T-helper 2 cell (primary cell): ENCODE measurements at places on chromosomes 1 and 21.

- DNase-seq: no peak
Observed at GRCh38 chr1:41382480-41383090, 21.4 kb downstream of the FOXO6 start.

GRCh38 chr1:78755986-78756385 lies 106.4 kb downstream of the IFI44 start:
- no peak for DNase-seq

- DNase-seq: no peak
Observed at GRCh38 chr1:203173011-203173555, 2.5 kb downstream of the MYBPH start.

GRCh38 chr1:226884966-226885820 lies 14.8 kb downstream of the PSEN2 start:
- DNase-seq: no peak

DNA sequence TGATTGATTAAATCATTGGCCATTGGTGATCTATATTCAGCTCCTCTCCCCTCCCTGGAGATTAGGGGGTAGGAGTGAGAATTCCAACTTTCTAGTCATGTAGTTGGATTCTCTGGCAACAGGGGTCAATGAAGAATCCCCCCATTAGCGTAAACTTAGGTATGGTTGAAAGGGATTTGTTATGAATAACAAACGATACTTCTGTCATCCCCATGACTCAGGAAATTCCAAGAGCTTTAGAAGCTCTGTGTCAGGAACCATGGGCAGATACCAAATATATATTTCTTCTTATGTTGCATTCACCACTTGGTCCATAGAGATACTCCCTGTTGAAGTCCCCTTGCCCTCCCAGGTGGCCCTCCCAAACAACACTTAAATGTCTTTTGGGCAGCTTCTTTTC lies 124.5 kb downstream of the DNM3 start:
- no peak for DNase-seq

DNA sequence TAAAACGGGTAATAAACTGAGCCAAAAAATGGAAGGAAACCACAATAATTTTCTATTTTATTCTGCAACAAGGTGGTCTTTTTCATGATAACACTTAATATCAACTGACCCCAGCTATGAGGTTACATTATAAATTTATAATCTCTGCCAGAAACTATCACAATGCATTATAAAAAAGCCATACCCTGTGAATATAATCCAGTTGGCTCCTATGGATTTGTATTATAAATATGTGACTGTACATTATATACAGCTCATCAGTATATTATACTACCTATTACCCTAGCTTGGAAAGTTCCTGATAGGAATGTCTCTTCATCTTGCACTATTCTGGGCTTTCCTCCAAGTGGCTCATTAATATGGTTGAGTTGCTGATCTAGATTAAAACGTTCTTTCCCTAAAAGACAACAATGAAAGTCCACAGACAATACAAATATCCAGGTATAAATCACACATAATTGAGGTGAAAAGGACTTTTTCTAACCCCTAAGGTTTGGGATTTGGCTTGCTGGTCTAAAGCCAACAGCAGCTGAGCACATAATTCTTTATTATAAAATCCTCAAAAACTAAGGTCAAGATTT lies 487.7 kb downstream of the TTLL7 start:
- DNase-seq: no peak

GRCh38 chr1:8263791-8264190 lies 54.1 kb upstream of the SLC45A1 start:
- DNase-seq: no peak

DNA sequence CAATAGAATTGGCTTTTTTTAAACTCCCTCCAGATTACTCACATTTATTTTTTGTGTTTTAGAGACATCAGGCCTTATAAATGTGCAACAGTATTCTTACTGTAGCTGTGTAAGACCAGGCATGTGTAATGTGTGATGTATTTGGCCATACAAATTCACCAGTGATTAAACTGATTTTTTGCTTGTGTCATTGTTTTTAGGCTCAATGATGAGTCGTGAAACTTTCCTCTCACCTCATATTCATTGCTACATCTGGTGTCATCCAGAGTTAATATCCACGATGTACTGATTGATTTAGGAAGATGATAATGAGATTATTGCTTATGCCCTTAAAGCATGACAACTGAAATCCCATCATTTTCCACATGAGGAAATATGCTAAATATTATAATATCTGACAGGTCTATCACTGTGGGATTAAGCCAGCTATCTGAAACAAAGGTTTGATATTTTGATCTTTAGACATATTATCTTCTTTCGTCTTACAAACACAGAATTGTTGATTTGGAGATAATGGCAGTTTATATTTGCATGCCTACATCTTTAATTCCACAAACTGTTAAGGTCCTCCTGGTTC lies 487.9 kb downstream of the PTBP2 start:
- no peak for DNase-seq

DNA sequence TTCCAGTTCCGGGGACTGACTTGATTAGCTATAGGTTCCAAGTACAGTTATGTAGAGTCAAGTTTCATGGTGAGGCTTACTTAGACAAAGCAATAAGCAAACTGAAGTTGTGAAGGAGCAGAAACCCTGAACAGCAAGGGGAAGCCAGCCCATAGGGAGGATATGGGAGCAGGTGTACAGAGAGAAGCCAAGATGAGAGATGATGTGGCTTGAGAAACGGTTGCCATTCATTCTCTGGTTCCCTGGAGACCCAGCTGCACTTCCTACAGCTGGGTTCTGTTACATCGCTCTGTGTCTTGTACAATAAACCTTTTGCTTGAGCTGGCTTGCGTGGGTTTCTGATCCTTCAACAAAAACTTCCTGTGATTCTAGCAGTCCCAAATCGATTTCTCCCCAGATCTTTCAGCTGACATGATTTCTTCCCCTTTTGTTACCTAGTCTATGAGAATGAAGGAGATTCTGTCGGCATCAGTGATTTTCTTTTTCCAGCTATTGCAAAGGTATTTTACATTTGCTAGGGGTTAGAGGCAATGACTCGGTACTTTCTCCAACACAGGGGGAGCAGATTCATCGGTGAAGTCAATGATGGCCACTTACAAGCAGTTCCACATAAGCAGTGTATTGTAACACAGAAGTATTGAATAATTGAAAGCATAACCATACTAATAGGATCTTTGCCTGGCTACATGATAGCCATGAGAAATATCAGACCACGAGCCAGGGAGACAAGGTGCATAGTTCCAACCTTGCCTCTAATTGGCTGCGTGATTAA lies 67.3 kb downstream of the URB2 start:
- no peak for DNase-seq

GRCh38 chr1:94325377-94326302 lies 88.3 kb upstream of the ARHGAP29 start:
- no peak for DNase-seq

DNA sequence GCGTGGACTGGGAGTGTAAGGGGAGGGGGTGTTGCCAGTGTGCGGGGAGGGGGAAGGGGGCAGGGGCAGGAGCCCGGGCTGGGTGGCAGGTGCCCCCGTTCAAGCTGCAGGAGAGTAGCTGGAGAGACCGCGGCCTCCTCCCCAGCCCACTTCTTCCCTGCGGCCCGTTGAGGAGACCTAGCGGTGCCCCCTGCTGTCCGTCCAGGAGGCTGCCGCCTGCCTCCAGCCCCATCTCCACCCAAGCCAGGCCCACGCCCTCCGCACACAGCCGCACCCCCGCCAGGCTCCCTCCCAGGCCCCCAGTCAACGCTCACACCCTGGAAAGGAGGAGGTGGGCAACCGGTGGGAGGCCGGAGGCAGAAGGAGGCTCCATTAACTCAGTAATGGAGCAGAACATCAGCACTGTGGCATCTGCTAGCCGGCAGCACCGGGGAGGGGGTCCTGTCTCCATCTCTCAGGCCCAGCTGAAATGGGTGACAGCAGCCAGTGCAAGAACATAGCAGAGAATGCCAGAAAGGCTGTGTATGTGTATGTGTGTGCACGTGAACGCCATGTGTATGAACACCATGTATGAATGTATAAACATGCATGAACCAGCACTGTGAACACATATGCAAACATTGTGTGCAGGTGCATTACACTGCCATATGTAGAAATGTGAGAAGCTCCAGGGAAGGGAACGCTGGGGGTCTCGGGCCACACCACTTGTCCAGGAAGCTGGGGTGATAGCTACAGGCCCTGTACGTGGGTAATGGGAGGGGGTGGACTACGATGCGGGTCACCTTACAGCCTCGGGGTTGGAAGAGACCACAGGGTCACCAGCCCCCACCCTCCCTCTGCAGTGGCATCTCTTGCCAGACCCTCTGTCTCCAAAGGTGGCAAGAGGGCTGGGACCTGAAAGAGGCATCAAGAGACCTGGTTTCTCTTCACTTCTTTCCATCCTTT lies 84.6 kb downstream of the SYT2 start:
- DNase-seq: no peak

DNA sequence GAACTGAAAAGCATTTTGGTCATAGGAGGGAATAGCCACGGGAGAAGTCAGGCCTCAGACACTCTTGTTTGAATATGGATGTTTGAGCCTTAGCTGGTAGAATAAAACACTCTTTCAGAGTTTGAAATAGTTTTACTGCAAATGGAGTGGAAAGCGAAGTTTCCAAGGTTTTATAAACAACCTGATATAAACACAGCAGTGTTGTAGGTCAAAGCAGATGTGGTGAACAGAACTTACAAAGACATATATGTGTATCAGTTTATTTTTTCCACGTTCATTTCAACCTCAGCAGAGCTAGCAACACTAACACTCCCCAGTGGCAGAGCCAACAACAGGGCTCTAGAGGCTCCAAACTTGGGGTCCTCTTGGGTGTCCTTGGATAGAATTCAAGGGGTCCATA lies 89.9 kb downstream of the WLS start:
- no peak for DNase-seq

DNA sequence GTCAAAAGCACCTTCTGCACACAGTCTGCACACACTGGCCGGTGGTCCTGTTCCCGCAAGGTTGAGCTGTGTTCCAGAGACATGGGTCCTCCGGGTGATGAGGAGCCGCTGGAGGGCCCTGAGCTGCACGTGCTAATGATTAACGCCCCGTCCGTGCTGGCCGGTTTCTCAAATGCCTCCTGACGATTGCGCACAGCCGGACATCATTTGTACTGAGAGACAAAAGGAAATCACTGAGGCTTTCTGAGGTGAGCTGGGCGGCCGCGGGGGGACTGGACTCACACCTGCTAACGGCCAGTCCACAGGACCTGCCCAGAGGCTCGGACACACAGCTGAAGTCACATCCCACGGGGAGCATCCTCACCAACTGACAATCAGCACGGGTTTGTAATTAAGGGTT lies 29.2 kb downstream of the POFUT2 start:
- DNase-seq: no peak

- DNase-seq: no peak
Observed at GRCh38 chr1:229993060-229993459, 74.0 kb upstream of the GALNT2 start.

DNA sequence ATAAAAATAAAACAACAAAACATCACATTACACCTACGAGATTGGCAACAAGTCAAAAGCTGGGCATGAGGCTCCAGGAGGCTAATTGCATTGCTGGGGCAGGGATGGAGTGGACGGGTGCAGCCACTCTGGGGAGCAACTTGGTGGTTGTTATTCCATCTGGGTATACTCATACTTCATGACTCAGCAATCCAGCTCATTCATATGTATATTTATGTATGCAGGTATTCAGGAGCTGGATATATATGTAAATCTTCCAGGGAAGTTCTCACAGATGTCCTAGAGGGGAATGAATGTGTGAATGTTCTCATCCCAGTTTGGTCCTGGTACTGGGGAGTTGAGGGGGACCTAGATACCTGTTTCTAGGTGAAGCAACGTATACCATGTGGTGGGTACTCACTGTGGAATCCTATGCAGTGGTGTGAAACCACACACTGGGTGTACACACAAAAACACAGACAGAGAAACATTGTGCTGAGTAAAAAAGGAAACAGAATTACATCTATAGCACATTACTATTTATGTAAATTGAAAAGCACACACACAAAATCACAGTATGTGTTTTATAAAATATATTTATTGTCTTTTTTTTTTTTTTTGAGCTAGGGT lies 79.7 kb upstream of the RAB4A start:
- no peak for DNase-seq

DNA sequence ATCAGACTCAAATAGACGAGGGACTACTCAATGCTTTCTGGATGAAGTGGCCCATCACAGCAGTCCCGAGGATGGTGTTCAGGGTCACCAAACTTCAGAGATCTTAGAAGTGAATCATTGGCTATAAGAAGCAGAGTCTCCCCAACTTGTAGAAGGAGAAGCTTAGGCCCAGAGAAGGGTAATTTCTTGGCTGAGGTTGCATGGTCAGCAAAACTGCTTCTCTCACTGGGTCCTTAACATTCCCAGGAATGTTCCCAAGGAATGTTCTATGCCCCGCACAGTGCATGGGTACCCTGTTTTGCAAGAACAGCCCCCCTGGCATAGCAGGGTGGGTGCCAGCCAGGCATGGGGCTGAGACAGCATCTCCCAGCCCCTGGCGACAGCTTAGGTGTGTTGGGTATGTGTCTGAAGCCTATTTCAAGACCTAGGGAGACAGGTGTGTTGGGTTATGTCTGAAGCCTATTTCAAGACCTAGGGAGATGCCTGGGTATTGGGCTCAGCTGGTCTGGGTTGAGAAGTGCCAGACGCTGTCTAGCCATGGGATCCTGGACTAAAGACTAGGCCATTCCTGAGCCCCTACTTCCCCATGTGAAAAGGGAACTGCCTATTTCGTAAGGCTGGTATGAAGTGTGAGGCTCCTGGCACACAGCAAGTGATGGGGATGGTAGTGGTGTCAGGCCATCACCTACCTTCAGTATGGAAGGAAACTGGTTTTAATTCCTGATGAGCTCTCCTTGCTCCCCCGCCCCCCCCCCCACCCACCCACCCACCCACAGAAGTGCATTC lies 26.1 kb downstream of the PADI6 start:
- no peak for DNase-seq

GRCh38 chr21:39867198-39867650 lies at the start of gene PCP4:
PCP4 (plus strand) TSS chr21:39867438; CDS start chr21:39867502, 64 bp downstream.
- DNase-seq: no peak

GRCh38 chr21:26820509-26820908 lies 24.7 kb downstream of the ADAMTS1 start:
- DNase-seq: no peak

DNA sequence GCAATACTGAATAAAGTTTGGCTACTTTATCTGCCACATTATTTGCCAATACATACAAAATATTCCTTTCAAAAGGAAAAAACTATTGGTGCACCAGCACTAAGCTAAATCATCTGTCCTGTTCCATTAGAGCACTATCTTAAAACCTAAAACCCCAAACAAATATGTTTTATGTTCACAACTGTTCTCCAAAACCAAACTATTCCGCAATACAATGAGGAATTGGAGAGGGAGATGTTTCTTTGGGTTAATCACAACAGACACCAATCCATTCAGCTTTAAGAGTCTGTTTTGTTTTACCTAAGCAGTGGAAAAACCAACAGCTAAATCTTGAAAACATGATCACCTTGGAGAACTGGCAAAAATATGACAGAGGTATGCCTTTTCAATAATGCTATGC lies 85.1 kb downstream of the ZNF644 start:
- DNase-seq: no peak

GRCh38 chr1:169874229-169874628 lies 19.5 kb downstream of the SCYL3 start:
- no peak for DNase-seq

- DNase-seq: no peak
Observed at GRCh38 chr21:45636951-45637646, 6.4 kb upstream of the PCBP3 start.

- DNase-seq: no peak
Observed at GRCh38 chr21:31932470-31932764, 59.6 kb downstream of the HUNK start.
